A549 treated with Mapracorat at 1 μM for 4 hours (cell line): ENCODE measurements at places on chromosomes 11 and 22. TPM values are rescaled to one million over a fixed set of nuclear protein-coding genes. Genes with fewer than 3 reads are reported as not detected.

TMEM191C gene
- 0.37 to 1.4 TPM (median 0.79 TPM) in 5 replicates for total RNA-seq

HBG2 gene
- total RNA-seq = not detected in 5 replicates

OR6A2 gene
- total RNA-seq = not detected in 5 replicates

LINC01488 gene
- total RNA-seq = not detected in 5 replicates

FGF3 gene
- not detected in 5 replicates for total RNA-seq
